Motor neuron (in vitro differentiated cells): ENCODE measurements at places on chromosomes 7 and 10.
A peak's percentile ranks its signal among the peaks of the same experiment; 100 is the strongest.

DNA sequence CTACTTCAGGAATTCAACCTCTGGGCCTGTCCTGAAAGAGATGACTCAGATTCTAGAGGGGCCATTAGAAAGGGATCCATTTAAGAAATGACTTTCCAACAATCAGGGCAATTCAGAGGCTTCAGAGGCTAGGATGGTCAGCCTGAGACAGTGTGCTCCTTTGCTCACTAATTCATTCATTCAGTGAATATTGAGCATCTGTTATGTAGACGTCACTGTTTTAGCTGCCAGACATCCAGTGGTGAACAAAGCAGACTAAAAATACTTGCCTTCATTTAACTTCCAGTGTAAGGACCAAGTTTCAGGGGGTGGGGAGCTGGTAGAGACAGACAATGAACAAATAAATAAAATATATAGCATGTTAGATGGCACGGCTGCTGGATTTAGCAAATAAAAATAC, 1.6 kb downstream of the KIAA1217 start:
- ATAC-seq: peak; percentile 4

DNA sequence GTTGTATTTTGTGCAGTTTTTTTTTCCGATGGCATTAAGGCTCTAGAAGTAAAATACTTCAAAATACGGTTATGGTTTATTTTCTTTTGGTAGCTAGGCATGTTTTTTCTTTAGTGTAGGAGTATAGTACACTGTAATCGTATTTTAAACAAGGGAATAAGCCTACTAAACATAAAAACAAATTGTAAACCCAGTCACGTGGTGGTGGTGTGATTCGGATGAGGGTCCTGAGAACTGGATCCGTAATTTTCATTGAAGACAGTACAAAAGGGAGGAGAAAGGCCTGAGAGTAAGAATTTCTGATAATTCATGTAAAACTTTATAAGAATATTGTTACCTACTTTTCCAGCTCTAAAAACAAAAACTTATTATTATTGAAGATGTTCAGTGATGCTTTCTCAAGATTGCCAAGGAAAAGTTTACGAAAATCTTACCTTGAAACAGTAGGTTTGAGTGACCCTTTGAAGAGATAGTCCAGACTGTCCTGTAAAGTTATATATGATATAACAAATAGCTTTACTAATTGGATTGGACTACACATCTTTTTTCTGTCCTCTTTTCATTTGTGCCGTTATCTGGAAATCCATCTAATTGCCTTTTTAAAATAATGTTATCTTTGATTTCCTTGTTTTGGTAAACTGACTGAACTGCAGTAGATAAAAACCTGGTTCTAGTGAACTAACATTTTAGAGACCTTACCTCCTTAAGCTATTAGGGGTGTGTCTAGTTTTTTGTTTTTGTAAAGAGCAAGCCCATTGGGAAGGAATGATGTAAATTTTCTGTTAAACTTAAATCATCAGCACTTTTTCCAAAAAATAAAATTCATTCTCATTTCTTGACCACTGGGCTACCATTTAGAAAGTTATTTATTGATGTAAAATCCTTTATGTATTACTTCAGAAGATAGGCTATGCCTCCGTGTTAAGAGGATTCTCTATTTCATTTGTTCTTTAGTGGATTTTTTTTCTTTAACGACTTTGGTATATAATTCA, 1.0 kb upstream of the PBLD start:
- no peak for ATAC-seq

DNA sequence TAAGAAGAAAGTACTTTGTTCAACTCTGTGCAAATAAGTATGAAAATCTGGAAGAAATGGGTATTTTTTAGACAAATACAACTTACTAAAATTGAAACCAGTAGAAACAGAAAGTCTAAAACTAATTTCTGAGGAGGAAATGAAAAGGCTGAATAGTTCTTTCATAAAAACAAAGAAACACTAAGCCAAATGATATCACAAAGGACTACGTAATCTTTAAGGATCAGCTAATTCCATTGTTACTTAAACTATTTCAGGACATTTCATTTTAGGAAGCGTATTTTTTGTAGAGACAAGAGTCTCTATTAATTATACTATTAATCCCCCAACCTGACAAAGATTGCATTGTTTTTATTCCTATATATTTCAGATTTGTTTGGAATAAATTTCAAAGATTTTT, 11.2 kb upstream of the CCSER2 start:
- no peak for ATAC-seq

GRCh38 chr7:133861876-133862275, 265.3 kb upstream of the LRGUK start:
- no peak for ATAC-seq

DNA sequence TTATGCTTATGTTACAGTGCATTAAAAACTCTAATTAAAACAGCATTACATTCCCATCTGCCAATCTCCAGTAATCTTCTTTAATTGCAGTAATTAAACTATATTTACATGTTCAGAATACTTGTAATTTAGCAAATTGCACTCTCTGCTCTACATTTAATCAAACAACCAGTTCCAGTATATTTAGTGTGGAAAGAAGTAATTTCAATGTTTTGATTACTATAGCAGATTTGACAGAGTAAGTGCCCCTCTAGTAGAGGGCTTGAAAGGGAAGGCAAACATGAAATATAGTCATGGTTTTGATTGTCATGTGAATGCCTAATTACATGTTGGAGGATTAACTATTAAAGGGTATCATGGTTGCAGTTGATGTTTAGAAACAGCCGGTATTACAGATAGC, 739.7 kb downstream of the AUTS2 start:
- ATAC-seq: no peak

GRCh38 chr10:34918776-34919315, 103.8 kb upstream of the PARD3 start:
- peak; percentile 76 for ATAC-seq

DNA sequence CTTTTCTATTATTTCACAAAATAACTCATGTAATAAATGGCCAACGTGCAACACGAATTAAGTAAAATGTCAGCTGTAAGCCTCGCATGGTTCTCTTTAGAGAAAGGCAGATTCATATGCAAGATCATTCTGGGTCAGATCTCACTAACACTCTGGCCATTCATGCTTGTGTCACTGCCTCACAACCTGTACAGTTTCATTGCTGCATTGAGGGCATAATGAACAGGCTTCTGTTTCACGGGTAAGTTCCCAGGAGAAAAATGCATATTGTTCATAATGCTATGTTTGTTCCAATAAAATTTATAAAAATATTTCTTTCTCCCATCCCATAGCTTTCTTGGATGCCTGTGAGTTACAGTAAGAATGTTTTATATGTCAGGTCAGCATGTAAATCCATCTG, 734.0 kb upstream of the ANKRD30A start:
- ATAC-seq: no peak

GRCh38 chr7:14351167-14351566, 361.7 kb upstream of the ETV1 start:
- no peak for ATAC-seq
